ENCODE measurements at places on chromosomes 7 and 10.

DNA sequence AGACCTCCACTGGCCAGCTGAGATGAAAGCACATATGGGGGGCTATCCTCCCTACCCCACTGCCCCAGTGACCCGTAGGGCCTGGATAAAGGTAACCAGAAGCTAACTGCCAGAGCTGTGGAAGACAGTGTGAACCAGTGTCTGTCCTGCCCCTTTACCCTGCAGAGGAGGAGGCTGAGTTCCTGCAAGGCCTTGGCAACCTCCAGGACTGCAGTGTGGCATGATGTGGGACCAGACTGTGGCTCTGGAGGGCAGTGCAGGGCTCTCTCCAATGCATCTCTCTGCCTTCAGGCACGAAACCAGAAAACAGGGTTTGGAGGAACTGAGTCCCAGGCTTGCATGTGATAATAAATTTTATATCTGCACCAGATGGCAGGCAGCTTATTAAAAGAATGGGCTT is 93.1 kb downstream of the EPC1 start:
- no peak for DNase-seq

DNA sequence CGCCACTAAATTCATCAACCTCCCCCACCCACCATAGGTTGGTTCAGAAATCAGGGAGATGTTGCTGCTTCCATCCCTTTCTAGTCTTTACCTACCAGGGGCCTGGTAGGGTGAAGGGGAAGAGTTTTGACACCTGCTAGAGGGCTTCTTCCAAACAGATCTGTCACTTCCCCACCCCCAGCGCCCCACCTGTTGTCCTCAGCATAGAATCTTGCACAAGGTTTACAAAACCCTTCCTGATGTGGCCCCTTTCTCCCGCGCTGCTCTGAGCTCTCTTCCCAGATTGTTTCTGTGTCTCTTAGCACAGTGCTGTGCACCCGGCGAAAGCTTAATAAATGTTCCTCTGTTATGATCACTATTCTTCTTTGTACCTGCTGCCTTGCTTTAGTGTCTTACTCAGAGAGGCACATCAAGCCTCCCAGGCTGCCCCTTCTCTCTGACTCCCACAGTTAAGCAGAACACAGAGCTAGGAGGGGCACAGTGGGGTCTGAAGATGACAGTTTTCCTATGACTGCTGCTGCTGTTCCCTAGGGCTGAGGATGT is 11.2 kb upstream of the C10orf95 start:
- no peak for DNase-seq

- no peak for DNase-seq
Measured at GRCh38 chr7:150944066-150945042, 33.8 kb downstream of the KCNH2 start.

DNA sequence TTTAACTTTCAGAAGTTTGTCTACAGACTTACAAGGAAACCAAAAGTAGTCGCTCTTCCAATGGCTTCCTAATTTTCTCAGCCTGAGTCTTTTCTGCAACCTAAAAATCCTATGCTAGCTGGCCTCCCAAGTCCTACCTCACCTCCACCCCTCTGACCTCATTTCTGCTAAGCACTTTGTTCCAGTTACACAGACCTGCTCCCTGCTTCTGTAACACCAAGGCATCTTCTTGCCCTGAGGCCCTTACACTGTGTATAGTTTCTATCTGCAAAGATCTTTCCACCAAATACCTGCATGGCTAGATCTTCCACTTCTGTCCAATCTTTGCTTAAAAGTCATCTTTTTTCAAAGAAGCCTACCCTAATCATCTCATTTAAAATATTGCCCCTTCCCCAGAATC is 1.9 kb upstream of the SNX13 start:
- no peak for DNase-seq

- peak; percentile 10 for DNase-seq
Measured at GRCh38 chr7:28037220-28038010, 143.2 kb downstream of the JAZF1 start.

- DNase-seq: no peak
Measured at GRCh38 chr10:51743146-51743545, 43.8 kb upstream of the CSTF2T start.

DNA sequence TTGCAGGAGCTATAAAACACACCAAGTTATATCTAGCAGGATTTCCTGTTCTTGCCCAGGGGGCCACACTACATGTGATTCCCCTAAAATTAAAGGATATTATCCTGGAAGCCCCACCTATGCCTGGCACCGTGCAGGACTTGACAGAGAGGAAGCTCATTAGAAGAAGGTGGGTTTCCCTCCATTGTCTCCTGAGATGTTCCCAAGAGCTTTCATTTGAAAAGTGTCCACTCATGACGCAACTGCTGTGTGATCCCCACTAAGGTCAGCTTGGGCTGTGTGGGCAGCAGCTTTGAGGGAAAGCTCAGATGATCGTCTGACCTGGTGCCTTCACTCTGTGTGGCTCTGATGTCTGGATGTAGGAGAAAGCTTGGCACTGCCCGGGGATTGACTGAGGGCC is 53.5 kb downstream of the RAMP3 start:
- DNase-seq: no peak

- DNase-seq: peak; percentile 55
Measured at GRCh38 chr10:59905066-59905730, 1.2 kb downstream of the CCDC6 start.

GRCh38 chr10:787933-788651 is 98.6 kb upstream of the DIP2C start:
- peak; percentile 53 for DNase-seq

DNA sequence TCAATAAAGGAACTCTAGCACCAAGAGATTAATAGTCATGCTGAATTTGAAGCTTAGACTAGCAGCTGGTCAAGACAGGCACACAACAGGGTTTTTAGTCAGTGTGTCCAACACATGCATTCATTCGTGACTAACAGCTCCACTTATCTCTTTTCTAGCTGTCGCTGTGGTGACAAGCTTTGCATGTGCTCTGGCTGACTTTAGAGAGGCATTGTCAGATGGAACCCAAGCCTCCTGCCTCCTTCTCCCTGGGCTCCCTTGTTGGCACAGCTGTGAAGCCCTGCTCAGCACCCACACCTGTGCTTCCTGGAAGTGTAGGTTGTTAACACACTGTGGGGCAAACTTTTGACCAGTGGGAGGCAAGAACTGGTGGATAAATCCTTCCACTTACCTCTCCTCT is 9.8 kb upstream of the AGK start:
- no peak for DNase-seq

- no peak for DNase-seq
Measured at GRCh38 chr10:76554033-76554408, 1083.6 kb downstream of the KCNMA1 start.

DNA sequence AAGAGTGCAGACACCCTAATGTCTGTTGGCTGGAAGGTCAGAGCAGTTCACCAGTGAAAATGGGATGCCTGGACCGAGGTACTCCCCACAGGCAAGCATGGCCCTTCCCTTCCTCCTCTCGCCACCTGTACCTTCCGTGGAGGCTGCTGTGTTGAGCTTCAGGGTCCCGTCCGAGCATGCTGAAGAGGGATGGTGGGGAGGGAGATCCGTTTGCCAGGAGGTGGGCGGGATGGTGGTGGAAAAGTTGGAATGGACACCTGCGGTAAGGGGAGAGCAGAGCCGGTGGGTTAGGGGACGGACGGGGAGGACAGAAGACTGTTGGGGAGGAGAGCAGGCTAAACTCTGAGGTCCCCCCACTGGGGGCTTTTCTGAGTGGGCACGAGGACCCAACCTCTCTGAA is 15.9 kb upstream of the ZNF777 start:
- no peak for DNase-seq

DNA sequence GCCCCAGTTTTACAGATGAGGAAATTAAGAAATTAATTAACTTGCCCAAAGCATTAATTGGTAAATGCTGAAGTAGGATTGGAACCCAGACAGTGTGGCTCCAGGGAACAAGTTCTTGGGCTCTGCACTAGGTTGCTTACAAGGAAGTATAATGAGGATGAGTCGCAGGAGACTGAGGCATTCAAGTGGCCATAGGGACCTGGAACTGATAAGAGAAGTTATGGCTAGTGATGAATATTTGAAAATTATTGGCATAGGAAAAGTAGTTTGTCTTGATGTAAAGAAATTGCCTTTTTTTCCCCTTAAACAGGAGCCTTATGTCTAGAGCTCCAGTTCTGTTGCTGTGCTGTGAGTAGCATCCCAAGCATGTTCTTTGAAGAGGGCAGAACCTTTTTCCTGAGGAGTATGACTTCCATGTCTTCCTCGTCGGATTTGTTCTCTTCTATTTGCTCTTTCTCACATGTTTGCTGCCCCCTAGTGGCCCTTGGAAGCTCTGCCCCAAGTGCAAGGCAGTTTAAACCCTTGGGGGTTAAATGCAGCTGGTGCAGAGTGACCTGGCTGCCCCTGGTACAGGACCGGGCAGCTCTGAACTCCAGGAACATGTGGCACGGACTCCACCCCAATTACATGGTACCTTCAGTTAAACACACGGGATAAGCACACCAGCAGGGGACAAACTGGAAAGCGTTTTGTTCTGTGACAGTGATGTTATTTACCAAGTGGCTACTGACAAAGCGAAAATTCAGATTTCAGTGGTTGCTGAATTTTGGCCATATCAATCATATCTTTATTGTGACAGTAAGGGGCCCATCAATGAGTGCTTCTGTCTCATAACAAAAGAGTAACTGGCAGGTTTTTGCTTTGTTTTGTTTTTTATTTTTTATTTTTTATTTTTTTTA is 148.8 kb downstream of the HECW1 start:
- peak; percentile 65 for DNase-seq

Data from activated naive CD4-positive, alpha-beta T cell treated with anti-CD3 and anti-CD28 coated beads, Interleukin-2, amount 50 U/mL, for 72 hours (primary cell).